ENCODE measurements at places on chromosomes 4 and X.

GRCh38 chr4:37073226-37073840 is 171.2 kb upstream of the NWD2 start:
- DNase-seq = no peak

GRCh38 chr4:62457356-62457755 is 1257.2 kb downstream of the ADGRL3 start:
- no peak for DNase-seq

DNA sequence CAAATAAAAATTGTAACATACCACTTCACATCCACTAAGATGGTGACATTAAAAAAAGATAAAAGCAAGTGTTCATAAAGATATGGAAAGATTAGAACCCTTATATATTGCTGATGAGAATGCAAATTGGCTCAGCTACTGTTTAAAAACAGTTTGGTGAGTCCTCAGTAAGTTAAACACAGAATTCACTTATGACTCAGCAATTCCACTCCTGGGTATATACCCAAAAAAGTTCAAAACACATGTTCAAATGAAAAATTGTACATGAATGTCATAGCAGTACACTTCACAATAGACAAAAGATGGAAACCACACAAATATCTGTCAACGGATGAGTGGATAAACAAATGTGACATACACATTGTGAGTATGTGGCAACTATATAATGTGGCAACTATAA is 39.0 kb downstream of the GABRA3 start:
- no peak for DNase-seq

- no peak for DNase-seq
Observed at GRCh38 chrX:24019448-24019847, 7.5 kb downstream of the KLHL15 start.

Measured in NCI-H2081 treated with DMSO at 0.1 percent for 48 hours (cell line).